CD4-positive, alpha-beta T cell treated with Interleukin-4 for 4 hours (primary cell): ENCODE measurements at places on chromosomes 1 and 21.

GRCh38 chr1:65147424-65148177 is 402 bp upstream of the AK4 start:
- no peak for DNase-seq

GRCh38 chr1:246959944-246960693 is 28.4 kb upstream of the AHCTF1 start:
- peak; percentile 20 for DNase-seq

GRCh38 chr1:209607102-209607794 is 23.7 kb downstream of the CAMK1G start:
- peak; percentile 26 for DNase-seq

DNA sequence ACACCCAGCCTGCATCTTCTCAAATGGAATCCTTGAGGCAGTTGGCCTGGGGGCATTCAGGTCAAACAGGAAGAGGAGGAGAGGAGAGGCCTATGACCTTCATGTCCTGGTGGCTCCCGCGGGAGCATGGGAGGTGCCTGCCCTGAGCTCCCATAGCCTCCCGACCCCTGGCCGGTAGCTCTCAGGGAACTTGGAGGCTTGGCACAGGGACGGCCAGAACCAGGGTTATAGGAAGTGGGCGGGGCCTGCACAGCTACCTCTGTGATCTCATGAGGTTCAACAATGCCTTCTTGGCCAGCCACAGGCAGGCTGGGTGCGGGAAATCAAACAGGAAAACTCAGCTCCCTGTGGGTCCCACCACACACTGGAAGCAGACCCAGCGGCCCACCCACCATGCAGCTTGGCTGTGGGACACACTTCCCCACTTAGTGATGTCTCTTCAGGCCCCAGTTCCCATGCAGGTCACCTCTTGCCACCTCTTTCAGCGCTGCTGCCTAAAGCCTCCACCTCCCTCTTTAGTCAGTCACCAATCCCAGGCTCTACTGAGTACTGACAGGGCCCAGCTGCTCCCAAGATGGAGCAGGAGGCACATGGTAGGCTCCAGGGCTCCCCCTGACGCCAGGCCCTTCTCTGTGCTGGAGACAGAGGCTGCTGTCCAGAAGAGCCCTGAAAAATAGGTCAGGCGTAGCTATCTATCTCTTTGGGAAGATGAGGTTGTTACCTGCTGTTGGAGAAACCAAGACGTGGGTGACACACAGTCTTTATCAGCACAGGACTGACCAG is at the start of gene SLFNL1:
TSS of gene SLFNL1 (minus strand) at position 200 of the 783 bp plus-strand sequence. CDS start 1,065 bp downstream, outside the sequence.
- no peak for DNase-seq

GRCh38 chr21:29189353-29189752 is 58.9 kb downstream of the MAP3K7CL start:
- DNase-seq = no peak

DNA sequence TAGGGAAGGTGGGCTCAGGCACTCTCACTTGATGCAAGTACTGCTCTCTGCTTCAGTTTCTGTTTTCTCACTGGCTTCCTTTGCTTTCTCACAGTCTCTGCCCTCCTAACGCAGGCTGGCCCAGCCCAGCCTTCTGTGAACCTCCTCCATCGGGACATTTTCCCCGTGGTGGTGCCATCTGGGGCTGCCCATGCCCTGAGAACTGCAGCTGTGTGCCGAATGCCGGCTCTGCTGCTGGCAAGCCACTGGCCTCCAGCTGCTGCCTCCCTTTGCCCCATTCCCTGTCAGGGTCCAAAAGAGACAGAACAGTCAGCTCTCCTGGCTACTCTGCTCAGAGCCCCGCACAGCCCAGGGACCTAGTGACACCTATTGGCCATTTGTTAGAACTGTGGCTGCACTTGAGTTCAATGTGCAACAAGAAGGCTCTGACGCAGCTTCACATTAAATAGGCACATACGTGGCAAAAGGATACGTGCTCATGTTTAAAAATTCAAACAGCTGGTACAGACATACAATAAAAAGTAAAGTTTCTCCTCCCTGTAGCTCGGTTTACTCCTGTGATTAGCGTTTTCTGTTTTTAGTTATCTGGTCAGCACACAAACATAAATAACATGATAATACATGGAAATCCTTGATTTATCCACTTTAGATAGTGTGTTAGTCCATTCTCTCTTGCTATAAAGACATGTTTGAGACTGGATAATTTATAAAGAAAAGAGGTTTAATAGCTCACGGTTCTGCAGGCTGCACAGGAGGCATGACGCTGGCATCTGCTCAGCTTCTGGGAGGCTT is 46.6 kb downstream of the FCRL5 start:
- peak; percentile 33 for DNase-seq
